ENCODE measurements at places on chromosomes 6 and 20.
A peak's percentile ranks its signal among the peaks of the same experiment; 100 is the strongest.

GRCh38 chr20:60642541-60642940 lies 609.5 kb upstream of the CDH4 start:
- DNase-seq, result no peak

DNA sequence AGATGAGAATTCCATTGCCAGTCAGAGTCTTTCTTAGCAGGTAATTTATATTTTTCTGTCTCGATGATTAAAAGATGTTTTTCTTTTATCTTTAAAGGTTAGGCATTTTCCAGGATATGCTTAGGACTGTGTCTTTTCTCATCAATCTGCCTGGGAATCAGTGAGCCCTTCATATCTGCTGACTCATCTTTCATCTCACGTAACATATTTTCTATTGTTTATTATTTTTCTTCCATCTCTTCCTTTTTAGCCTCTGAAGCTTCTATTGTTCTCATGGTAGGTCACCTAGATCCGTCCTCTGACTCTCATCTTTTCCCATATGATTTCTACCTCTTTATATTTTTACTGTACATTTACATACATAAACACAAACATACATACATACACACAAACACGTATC lies 8.7 kb downstream of the CCDC28A start:
- DNase-seq, result no peak

- no peak for DNase-seq
Measured at GRCh38 chr6:16067568-16067967, 61.3 kb upstream of the MYLIP start.

DNA sequence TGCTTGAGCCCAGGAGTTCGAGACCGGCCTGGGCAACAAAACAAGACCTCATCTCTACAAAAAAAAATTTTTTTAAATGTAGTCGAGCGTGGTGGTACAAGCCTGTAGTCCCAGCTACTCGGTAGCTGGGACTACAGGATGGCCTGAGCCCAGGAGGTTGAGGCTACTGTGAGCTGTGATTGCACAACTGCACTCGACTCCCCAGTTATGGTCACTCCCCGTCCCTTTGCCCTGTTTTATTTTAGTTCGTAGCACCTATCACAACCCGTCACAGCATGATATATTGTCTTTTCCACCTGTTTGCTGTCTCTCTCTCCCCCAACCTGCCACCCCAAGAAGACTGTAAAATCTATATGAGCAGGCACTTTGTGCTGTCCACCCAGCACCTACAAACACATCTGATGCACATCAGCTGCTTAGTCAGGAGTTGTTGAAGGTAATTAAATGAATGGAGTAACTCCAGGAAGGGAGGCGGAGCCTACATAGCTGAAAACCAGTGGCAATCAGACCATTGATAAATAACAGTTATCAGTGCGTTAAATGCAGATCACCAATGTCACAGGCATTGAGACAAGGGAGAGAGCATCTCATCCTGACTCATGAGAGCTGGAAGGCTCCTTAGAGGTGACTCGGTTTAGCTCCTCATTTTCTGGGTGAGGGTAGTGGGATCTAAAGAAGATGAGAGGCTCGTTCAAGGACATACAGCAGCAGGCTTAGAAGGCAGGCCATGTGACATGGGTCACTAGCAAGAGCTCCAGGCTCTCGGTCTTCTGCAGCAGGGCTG lies 14.4 kb upstream of the XRN2 start:
- DNase-seq, result no peak

GRCh38 chr6:49030251-49031020 lies 432.6 kb downstream of the MMUT start:
- no peak for DNase-seq

- DNase-seq, result no peak
Measured at GRCh38 chr6:75893058-75893775, 144.2 kb downstream of the MYO6 start.

GRCh38 chr6:122790423-122791309 lies 1.6 kb downstream of the SMPDL3A start:
- no peak for DNase-seq

GRCh38 chr6:105331927-105332326 lies 71.0 kb downstream of the PREP start:
- DNase-seq, result no peak

DNA sequence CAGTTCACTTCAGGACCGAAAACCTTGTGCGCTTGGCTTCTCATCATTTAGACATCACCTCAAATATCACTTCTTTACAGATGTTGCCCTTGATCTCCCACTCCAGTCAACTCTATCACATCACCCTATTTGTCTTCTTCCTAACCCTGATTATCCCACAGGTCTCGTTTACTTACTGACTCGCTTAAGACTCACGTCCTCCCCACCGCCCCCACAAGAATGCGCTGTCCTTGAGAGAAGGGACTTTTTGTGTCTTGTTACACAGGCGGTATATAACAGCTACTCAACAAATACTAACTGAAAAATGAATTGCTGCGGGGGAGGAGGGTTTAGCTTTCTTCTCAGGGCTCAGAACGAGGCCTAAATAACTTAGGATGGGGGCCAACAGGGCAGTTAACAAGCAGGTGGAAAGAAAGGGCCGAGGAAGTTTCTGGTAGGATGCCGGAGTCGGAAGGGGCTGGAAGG lies 527 bp downstream of the TOMM34 start:
- DNase-seq, result no peak

GRCh38 chr6:128233531-128233930 lies 286.9 kb downstream of the PTPRK start:
- no peak for DNase-seq

GRCh38 chr20:16158090-16158975 lies 414.9 kb downstream of the KIF16B start:
- no peak for DNase-seq

- DNase-seq, result no peak
Measured at GRCh38 chr20:53934421-53935343, 135.7 kb downstream of the BCAS1 start.

DNA sequence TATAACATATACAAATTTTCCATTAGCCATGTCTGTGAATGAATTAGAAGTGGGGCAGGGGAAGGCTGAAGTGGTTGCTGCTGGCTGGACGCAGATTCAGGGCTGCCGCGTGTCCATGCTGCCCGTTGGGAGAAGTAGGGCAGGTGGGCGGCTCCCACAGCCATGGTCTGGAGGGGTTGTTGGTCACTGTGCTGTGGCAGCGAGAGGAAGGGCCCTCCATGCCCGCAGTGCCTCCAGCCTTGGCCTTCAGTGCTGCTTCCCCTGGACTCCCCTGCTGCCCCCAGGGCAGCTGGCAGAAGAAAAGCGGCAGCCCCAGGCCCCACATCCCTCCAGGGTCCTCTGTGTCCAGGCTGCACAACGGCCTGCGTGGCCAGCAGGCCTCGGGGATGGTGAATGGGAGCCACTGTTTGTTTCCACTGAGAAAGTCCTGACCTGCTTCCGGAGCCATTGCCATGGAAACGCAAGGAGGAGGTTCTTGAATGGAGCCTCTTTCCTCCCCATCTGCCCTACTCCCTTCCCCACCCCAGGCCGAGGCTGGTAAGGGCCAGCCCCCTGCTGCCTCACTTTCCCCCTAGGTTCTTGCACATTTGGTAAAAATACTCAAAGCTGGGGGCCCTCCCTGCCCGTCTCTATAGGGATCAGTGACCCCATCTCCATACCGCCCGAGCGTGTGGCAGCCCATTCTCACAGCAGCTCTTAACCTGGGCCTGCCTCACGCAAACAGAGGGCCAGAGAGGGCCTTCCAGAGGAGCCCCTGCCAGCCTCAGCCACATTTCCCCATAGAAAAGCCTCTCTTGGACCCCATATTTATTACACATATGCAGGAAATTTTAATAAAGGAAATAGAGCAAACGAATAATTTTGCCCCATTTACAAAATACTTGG lies 113.3 kb downstream of the SASH1 start:
- DNase-seq, result peak; percentile 17

DNA sequence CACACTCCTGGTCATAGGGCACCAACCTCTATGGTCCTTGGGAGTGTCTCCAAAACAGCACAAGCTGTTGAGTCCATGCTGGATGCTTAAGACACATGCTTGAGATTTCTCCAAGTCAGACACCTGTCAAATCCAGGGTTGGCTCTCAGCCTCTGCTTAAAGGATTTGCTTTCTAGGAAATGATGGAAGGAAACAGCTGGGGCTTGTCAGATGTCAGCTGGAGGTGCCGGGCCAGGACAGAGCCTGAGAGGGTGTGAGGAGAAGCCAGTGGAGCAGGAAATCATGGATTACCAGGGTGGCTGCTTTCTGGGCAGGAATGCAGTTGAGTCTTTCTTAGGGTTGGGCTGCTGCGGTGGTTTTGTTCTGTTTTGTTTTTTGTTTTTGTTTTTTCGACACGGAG lies 83.0 kb upstream of the FAM184A start:
- no peak for DNase-seq

DNA sequence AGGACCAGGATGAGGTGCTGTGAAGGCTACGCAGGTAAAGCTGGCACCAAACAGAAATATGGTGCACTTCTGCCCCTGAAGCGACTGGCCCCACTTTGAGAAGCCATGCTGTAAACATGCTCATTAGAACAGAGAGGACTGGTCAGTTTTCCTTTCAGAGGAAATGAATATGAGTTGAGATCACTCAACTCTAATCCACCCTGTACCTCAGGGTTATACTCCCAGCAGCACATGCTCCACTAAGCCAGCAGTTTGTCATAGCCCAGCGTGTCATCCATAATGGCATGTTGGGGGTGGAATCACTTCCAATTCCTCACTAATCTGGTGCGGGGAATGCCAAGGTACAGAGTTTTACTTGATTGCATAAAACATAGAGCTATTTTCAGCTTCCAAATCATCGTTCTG lies 98.1 kb downstream of the HIVEP2 start:
- DNase-seq, result no peak

- no peak for DNase-seq
Measured at GRCh38 chr6:14386263-14386662, 268.7 kb downstream of the CD83 start.

- no peak for DNase-seq
Measured at GRCh38 chr6:117344444-117345291, 79.3 kb downstream of the VGLL2 start.

DNA sequence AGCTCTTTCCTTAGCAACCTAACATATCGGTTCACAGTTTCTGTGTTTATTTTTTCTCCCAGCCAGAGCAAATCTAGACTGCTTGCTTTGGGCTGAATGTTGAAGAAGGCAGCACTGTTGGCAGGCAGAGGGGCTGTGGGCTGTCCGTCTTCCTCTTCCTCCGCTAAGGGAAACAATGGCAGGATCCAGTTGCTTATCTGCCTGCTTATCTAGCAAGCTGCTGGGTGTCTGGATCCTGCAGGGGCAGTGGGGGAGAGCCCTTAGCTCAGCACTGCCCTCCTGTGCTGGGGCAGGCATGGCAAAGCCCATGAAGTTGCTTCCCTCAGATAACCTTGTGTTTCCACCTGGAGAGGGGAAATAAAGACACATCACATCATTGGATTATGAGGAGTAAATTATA lies 92.7 kb upstream of the CD93 start:
- peak; percentile 41 for DNase-seq

- no peak for DNase-seq
Measured at GRCh38 chr20:652615-653109, 338 bp downstream of the SRXN1 start.

DNA sequence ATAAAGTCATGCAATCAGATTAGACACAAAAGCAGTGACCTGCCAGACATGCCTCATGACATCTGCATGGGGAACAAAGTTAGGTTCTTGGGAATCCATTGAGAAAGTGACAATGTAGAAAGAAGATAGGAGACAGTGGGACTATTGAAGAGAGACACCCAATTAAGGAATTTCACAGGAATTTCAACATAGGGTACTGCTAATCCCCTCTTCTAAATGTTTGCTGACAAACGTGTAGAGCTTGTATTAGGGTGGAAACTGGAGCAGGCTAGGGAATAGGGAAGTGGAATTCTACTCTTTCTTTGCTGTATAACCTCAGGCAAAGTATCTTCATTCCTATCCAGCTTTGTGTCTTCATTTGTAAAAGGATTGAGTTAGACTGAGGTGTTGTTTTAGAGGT lies 409.4 kb upstream of the SASH1 start:
- no peak for DNase-seq

- DNase-seq, result no peak
Measured at GRCh38 chr6:118902726-118903125, 8.8 kb downstream of the ASF1A start.

- DNase-seq, result peak; percentile 15
Measured at GRCh38 chr6:39422238-39422637, 99.7 kb upstream of the KCNK16 start.

GRCh38 chr6:154447954-154448353 lies 62.5 kb downstream of the CNKSR3 start:
- DNase-seq, result no peak

GRCh38 chr20:46099491-46100287 lies 9.9 kb upstream of the NCOA5 start:
- no peak for DNase-seq

- no peak for DNase-seq
Measured at GRCh38 chr6:1945235-1945832, 300.1 kb downstream of the GMDS start.

- no peak for DNase-seq
Measured at GRCh38 chr6:107045826-107046675, 18.1 kb downstream of the MTRES1 start.

DNA sequence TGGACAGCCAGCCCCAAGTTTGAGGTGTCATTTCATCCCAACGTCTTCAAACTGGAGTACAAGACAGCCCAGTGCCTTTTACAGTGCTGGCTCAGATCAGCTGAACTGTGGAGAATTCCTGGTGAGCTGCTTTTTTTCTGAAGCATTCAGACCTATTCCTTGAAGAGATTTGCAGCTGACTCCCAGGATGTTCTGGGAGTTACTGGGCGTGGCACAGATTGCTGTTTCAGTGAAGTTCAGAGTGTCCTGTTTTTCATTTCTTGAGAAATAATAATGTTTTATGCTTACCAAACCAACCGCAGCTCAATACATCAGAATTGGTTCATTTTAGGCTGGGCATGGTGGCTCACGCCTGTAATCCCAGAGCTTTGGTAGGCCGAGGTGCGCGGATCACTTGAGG lies 33.4 kb upstream of the SRPK1 start:
- no peak for DNase-seq

DNA sequence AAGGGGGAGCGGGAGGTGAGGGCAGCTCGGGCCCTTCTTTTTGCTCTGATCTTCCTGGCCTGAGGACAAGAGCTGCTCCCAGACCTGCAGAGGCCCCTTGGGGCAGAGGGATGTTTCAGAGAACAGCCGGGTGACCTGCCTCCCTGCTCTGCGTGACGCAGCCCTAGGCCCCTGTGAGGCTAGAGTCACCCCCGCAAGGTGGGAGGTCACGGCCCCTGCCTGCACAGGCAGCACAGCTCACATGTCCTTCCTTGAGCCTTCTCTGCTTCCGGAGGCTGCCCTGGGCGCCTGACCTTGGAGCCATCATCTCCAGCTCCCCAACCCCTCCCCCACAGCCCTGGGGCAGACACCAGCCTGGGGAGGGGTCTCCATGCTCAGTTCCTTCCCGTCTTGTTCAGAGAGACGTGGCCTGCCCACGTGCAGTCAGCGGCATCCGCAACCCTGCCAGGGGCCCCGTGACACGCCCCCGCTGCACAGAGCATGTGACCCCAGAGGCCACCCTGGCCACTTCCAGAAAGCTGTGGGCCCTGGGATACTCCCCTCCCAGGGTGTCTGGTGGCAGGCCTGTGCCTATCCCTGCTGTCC lies at the start of gene BIRC7:
Gene BIRC7 (plus strand): TSS at position 507 of the 585 bp plus-strand sequence. CDS start 192 bp downstream, outside the sequence.
- no peak for DNase-seq

All from heart right ventricle (tissue), 16 donors.